Nephron progenitor cell (in vitro differentiated cells): ENCODE measurements at places on chromosomes 11 and 22.
A peak's percentile ranks its signal among the peaks of the same experiment; 100 is the strongest.

GRCh38 chr11:56950510-56950909 lies 38.2 kb upstream of the OR5AK2 start:
- DNase-seq, result no peak

- no peak for DNase-seq
These were observed 132.9 kb downstream of the C11orf58 start for GRCh38 chr11:16871368-16871767.

- no peak for DNase-seq
These were observed 77.9 kb upstream of the PARVG start for GRCh38 chr22:44102856-44103255.

DNA sequence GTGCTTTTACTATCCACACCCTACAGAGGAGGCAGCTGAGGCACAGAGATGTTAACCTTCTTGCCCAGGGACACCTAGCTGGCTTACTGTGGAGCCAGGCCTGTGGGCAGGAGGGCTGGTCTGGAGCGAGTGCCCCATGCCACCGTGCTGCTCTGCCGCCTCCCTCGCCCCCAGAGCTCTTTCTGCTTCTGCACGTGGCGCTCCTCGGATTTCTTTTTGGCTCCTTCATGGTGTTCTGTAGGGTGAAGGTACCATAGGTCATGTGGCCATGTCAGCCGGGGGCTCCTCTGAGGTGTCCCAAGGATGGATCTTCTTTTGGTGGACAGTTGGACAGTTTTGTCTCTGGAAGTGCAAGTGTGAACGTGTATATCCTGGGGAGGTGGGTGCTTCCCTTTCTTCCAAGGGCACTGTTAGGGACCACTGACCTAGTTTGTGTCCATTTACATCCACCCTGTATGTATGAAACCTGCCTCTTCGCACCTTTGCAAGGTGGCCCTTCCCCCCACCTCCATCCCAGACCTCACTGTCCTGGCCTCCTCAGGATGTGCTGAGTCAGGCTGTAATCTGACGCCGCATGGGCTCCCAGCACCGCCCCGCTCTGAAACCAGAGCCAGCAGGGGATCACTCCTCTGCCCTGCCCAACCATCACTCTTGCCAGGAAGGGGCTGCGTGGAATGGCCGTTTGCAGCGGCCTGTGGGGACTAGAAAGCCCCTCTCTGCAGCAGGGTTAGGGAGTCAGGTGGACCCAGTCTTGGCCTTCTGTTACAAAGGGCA lies 31.7 kb downstream of the POLR3H start:
- DNase-seq, result peak; percentile 75

DNA sequence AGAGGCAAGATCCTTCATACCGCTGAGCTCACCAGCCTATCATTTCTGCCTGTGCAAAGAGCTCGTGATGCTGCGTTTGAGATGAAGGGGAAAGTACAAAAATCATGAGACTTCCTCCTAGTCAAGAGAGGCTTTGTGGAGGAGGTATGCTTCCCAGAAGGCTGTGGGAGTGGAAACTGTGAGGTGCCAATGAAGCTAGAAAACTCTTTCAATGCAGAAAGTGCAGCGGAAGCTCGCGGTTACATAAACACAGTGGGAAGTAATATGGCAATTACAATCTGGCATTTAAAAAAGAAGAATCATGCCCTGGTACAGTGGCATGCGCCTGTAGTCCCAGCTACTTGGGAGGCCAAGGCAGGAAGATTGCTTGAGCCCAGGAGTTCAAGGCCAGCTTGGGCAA lies 134.8 kb downstream of the EHF start:
- no peak for DNase-seq

DNA sequence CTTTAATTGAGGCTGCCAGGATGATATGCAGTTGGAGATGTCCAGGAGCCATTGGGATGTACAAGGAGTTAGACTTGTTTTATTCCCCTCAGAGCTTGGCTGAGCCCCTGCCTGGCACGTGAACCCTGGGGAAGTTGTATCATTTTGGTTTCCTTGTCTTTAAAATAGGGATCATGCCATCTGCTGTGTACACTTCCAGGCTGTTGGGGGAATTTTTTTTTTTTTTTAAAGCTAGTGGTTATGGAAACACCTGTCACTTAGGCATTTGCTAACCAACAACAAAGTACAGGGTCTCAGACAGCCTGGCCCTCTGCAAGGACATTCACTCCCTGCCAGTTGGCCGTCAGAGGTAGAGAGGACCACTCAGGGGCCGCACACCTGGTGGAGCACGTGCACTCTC lies 8.5 kb upstream of the RAB1B start:
- no peak for DNase-seq

DNA sequence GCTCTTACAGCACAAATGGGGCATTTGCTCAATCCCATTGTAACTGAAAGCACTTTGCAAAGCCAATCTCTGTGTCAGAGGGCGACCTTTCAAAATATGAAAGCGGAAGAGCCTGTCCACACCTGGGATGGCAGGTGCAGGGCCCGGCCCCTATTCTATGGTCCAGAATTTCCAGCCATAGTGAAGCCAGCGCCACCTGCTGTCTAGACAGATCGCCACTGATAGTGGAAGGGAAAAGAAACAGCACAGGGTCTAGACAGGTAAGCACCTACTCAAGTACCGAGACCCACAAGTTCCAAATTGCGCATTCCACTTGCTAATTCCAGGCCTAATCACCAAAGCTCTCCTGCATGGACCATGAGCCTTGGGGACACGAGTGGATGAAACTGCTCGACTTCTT lies 141.4 kb downstream of the NTM start:
- peak; percentile 57 for DNase-seq

GRCh38 chr22:22995166-22995565 lies 75.2 kb upstream of the GNAZ start:
- no peak for DNase-seq

DNA sequence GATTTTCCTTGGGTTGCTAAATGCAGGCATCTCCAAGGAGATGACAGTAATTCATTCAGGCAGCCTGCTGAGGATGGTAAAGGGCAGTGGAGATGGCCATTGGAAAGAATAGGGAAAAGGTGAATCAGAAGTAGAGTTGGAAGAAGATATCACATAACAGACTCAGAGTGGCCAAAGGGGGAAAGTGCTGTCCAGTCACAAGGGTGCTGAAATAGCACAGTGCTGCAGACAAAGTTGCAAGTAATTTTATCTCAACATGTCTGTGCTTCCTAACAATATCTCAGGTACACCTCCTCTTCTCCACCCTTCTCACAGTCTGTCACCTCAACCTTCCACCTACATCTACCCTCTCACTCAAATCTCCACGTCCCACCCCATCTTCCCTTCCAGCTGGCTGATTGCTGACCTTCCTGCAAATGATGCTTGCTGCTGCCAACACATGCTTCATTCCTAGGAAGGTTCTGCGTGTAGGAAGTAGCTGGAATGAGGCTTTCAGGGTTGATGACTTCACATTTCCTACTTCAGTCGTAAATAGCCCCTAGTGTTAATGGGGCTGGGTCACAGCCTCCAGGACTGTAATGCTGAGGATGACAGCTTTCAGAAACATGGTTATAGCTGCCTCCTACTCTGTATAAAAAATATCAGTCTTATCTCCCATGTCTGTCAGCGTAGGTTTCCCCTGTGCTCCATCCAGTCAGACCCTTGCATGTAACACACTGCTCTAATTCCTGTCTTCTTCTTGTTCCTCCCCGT lies 123.9 kb downstream of the CTNND1 start:
- peak; percentile 60 for DNase-seq

DNA sequence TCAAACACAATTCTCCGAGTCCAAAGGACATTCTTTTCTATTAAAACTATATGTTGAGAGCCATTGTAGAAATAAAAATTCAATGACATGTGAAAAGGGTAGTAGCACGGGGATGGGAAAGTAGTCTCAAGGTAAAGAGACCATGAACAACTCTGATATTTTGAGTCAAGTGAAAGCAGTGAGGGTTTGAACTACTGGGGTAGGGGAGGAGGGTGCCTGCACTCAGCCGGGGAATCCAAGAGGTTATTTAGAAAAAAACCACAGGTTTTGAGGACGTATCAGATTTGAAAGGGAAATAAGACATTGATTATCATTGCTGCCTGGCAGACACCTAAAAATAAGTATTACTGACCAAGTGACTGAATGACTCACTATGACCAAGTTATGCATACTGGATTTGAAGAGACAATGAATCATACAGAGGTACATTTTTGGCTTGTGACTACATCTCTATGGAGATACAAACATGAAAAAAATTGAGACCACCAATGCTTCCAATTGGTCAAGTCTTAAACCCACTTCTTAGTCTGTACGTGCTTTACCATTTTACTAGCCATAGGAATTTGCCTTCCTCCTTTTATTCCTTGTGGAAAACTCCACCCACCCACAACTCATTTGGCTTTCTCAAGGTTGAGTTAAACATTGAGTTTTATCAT lies 2.2 kb upstream of the OR52H1 start:
- DNase-seq, result no peak

DNA sequence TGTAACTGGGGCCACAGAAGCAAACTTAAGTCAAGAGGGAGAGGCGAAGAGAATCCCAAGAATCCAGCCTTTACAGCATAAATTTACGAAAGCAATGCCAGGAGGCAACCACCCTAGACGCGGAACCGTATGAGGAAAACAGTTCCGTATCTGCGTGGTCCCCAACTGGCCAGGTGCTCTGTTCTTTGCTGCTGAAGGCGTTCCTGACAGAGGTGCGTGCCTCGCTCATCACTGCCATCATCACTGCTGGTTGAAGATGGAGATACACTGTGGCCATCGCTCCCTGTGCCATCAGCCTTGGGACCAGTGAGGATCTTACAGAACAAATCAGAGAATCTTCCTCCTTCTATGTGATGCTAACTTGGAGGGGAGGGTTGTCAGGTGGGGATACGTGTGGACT lies 270.5 kb upstream of the B3GAT1 start:
- DNase-seq, result no peak

- no peak for DNase-seq
These were observed 69.0 kb upstream of the LDLRAD3 start for GRCh38 chr11:35874751-35875450.

DNA sequence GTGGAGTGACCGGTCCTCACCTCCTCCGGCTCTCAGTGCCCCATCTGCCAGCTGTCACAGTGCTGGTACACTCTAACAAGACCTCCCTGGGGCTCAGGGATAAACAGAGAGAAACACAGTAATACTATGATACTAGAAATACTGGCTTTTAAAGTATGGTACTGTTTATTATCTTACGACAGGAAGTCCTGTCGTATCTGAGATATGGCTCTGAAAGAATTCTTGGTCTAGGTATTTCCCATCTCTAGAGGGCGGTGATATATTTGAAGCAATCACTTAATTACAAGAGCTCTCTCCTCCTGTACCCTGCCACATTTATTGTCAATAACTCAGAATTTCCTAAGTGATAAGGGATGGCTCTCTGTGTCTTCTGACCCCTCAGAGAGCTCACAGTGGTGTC lies 119.1 kb downstream of the RRM1 start:
- no peak for DNase-seq

DNA sequence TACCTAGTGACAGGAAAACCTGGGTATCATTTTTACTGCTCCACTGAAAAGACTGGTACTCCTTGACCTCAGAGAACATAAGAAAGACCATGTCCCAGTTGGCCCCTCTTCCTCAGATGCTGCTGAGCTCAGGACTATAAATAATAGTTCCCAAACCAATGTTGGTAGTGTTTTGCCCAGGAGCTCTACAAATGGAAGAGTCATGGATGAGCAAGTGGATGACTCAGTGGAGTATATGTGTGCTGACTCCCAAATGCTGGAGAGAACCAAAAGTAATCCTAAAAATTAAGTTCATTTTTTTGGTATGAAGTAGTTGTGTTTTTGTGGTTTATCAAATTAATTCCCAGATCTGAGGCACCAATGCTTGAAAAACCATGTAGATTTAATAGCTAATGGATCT lies 482.0 kb downstream of the KCNA4 start:
- DNase-seq, result no peak

DNA sequence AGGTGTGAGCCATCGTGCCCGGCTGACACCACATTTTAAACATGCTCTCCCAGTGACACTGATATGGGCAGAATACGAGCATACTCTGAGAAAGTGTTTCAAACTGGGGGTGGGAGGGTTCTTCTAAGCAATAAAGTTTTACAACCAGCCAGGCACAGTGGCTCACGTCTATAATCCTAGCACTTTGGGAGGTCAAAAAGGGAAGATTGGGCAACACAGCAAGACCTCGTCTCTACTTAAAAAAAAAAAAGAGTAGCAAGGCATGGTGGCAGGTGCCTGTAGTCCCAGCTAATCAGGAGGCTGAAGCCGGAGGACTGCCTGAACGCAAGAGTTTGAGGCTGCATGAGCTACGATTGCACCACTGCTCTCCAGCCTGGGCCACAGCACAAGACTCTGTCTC lies 2.2 kb downstream of the GANAB start:
- DNase-seq, result no peak

GRCh38 chr11:26442131-26442530 lies 110.2 kb downstream of the ANO3 start:
- no peak for DNase-seq

DNA sequence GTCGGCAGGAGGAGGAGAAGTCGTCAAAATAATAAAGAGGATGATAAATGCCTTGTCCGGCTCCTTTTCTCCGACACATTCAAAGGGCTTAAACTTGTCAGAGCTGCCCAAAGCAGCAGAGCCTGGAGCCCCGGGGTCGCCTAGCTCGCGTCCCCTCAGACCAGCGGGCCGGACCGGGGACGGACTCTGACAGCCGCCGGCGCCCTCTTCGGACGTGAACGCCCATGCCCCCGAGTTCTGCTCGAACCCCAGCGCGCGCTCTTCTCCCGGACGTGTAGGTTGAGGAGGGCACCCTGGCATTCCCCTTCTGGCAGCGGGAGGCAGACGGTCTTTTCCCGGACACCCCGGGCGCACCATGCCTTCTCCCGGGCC lies 999 bp downstream of the FGF3 start:
- peak; percentile 43 for DNase-seq

DNA sequence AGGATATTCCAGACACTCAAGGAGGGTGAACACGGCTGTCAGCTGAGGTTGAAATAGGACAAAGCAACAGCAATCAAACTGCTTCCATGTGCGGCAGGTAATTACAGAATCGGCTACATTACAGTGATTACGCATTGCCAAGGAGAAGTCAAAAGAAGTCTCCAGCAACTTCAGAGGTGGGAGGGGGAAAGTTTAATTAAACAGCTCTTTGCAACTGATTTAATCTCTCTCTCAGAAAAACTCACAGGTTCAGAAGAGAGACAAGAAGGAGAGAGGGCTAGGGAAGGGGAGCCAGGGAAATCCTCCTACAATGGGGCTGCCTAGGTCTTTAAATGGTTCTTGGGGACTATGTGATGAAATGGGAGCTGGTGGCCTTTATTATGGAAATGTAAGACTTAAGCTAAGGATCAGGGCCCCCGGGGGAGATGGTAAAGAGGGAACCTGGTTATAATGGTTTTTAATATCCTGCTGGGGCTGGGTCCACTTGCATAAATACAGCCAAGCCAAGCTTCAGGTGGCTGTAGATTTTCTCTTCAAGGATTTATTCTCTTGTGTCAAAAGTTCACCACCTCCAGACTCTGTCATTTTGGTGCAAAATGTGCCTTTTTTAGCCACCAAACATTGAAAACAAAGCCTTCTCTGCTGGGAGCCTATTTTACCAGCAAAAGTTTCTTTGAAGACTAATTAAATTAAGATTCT lies 354.7 kb upstream of the NARS2 start:
- DNase-seq, result no peak

DNA sequence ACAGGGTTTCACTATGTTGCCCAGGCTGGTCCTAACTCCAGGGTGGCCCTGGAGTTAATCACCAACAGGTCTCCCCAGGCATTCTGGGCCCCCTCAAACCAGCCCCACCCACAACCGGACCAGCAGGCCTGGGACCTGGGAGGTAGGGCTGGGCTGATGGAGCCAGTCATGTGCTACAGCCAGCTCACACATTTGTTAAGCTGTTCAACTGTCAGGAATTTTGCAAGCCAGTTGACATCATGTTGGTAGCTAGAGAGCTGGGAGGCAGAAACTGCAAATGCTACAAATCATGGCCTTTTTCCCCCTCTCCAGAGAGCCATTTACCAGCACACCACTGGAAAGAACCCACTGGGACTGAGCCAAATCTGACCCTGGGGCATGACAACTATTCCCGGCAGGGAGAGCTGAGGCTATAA lies 6.8 kb downstream of the ARHGAP1 start:
- no peak for DNase-seq
